Fibroblast of skin of back (primary cell): ENCODE measurements at places on chromosomes 4 and X.

GRCh38 chr4:153510252-153511001, 44.3 kb downstream of the TMEM131L start:
- DNase-seq = no peak

- peak; percentile 84 for DNase-seq
These were observed 531 bp downstream of the CAMK2D start for GRCh38 chr4:113760795-113761619.

DNA sequence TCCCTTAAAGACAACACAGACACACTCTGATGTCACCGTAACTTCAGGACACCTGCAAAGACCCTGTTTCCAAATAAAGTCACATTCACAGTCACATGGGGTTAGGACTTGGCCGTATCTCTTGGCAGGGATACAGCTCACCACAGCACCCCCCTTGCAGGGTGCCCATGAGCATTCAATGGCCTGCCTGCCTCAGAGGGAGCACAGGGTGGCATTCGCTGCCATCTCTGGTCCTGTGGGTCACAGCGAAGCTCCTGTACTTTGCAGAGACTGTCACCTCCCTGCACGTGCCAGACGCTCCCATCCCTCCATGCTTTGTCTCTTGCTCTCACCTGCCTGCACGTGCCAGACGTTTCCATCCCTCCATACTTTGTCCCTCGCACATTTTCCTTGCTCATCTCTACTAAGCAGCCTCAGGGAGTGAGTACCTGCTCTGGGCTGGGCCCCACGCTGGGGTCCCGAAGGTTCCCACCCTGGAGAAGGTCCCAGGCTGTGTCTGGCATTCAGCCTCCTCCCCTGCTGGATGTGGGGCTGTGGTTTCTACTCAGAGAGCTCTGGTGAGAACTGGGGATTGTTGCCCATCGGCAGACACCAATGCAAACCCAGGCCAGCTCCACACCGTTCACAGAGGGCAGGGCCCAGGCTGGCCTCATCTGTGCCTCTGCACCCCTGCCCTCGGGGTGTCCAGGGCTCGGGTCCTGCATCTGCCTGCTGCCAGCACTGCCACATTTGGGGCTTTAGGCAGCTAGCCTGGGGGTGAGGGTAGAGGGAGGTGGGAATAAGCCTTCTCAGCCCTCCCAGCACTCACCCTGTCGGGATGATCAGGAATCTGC, 15.8 kb downstream of the HTRA3 start:
- no peak for DNase-seq

GRCh38 chr4:165198329-165198728, 9.0 kb upstream of the KLHL2 start:
- DNase-seq = peak; percentile 16

GRCh38 chr4:114040319-114041116, 61.1 kb upstream of the ARSJ start:
- DNase-seq = no peak

DNA sequence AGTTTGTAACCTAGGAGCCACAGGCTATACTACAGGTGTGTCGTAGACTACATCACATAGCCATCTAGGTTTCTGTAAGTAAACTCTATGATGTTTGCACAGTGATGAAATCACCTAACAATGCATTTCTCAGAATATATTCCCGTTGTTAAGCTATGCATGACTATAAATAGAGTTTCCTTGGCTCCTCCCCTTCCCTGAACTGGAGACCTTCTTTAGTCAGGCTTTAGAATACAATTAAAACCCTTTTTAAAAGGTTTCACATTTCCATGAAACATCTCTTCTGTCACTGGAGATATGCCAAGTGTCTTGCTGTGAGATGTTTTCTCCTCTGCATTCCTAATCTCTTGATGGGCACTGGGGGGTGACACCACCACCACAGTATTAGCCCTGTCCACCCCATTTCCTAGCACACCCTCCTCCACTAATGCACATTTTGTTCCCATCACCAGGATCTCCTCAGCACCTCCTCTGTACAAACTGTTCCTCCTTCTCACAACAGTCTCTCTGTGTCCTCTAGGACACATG, 334.6 kb upstream of the CPEB2 start:
- DNase-seq = peak; percentile 75

DNA sequence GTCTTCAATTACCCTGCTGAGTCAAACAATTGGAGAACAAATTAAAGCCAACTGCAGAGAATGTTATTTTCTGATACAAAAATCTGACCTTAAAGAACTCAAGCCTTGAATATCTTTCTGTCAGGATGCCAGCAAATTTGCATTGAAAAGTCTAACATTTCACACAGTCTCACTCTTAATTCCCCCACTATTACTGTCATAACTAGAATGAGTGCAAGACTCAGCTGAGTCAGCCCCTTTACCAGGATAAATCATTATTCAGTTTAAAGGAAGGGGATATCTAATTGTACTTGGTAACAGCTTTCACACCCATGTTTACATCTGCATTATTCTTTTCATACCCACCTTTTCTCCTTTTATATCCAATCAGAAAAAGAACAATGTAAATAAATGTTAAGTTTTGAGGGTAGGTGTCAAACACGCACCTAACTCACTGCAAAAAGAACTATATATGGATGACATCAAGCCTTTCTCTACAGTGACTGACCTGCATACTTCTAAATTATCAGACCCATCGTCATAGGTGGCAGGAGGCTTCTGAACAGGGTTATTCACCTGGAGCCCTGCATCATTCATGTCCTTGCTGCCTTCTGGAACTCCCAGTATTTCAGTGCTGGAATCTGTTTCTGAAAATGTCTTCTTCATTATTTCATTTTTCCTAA, 117.4 kb downstream of the TMA16 start:
- DNase-seq = no peak

- no peak for DNase-seq
These were observed 37.2 kb downstream of the EIF4E start for GRCh38 chr4:98891478-98892337.

- no peak for DNase-seq
These were observed 1.2 kb downstream of the FAM241A start for GRCh38 chr4:112146502-112146813.

GRCh38 chr4:145804116-145804515, 124.2 kb downstream of the C4orf51 start:
- peak; percentile 84 for DNase-seq

GRCh38 chrX:22974616-22975015, 25.1 kb upstream of the DDX53 start:
- DNase-seq = peak; percentile 51

GRCh38 chr4:89006307-89006706, 50.7 kb downstream of the FAM13A start:
- no peak for DNase-seq

DNA sequence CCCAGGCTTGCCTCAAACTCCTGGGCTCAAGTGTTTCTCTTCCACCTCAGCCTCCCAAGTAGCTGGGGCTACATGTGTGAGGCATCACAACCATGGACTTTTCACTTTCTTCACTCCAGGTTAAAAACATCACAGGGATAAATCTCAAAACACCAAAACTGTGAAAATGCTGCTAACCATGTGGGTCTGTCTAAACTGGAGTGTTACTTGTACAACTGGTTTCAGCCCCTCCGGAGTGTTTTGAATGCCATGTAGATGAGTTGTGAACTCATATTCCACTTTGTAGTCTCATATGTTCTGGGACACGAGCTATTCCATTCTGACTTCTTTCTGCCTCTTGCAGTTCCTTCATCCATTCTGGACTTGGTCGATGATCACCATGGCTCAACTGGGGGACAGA, 43.0 kb downstream of the PDGFRA start:
- no peak for DNase-seq

- DNase-seq = no peak
These were observed 57.5 kb downstream of the ADD1 start for GRCh38 chr4:2901186-2901585.

GRCh38 chr4:78354782-78355181, 196.8 kb upstream of the ANXA3 start:
- no peak for DNase-seq

- DNase-seq = peak; percentile 18
These were observed 311.2 kb upstream of the GATB start for GRCh38 chr4:152072001-152072485.

GRCh38 chrX:69133921-69134542, 31.2 kb downstream of the PJA1 start:
- DNase-seq = peak; percentile 46

DNA sequence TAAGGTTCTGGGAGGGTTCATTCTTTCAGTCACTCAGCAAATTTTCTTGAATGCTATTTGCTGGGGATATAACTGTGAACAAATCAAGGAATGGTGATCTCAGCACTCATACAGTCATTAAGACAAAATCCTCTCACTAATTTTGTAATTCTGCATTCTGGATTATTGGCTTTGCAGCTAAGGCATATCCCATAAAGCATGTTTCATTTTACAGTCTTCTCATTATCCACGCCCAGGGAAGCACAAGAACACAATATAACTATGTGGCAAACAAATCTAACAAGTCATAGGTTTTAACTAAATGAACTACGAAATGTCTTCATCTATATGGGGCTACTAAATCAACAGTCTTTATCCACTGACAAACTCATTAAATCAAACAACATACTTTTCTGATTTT, 139.9 kb downstream of the CAMK2D start:
- DNase-seq = no peak

GRCh38 chrX:46218373-46218772, 326.8 kb downstream of the ZNF674 start:
- no peak for DNase-seq
